ENCODE measurements at places on chromosomes 16 and 17.

DNA sequence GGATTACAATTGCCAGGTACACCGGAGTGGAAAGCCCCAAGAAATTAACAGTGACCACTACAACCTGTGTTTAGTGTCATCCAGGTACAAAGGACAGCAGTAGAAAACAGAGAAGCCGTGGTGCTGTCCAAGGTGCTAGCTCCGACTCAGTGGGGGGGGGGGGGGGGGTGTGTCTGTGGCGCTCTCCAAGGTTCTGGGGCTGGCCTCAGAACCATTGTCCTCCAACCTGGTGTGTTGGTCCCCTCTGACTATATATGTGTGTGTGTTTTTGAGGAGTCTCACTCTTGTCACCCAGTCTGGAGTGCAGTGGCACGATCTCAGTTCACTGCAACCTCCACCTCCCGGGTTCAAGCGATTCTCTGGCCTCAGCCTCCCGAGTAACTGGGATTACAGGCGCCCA, 5.8 kb upstream of the ZNF23 start:
- peak; percentile 39 for DNase-seq

DNA sequence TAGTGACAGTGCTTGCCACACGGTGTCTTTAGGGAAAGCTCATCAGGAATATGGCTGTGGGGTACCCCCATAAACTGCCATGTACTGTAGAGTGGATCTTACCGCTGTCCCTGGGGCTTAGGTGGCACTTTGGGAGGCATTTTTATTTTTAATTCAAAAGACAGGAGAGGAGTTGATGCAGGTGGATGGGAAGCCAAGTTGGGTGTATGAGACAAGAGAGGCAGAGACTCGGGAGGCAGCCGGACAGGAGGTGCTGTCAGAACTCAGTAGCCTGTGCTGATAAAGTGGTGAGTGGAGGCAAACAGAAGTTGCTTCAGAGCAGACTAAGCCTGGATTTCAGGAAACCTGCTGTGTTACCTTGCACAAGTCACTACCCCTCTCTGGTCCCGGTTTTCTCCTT, 185.9 kb downstream of the TMEM132E start:
- no peak for DNase-seq

GRCh38 chr16:73057291-73058210, 9.6 kb upstream of the ZFHX3 start:
- peak; percentile 44 for DNase-seq

- no peak for DNase-seq
Observed at GRCh38 chr17:13228225-13228624, 210.4 kb upstream of the ELAC2 start.

- no peak for DNase-seq
Observed at GRCh38 chr16:88065747-88066142, 114.5 kb downstream of the BANP start.

DNA sequence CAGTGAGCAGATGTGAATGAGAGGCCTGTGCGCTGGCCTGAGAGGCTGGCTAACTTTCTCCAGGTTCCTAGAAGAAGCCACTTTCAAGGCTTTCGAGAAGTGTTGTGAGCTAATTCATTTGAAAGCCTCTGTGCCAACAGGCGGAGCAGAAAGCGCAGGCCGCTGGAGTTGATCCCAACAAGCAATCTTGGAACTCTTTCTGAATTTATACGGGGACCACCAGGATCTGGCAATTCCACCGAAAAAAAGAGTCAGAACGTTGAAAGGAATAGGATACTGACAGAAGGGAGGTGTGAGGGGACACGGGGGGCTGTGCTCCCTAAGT, 71.3 kb upstream of the METRNL start:
- no peak for DNase-seq

GRCh38 chr17:602436-602835, 112.2 kb downstream of the VPS53 start:
- DNase-seq = no peak

GRCh38 chr17:47674499-47674898, 19.5 kb upstream of the TBKBP1 start:
- DNase-seq = no peak

GRCh38 chr16:68732042-68732680, 4.9 kb upstream of the CDH1 start:
- no peak for DNase-seq

DNA sequence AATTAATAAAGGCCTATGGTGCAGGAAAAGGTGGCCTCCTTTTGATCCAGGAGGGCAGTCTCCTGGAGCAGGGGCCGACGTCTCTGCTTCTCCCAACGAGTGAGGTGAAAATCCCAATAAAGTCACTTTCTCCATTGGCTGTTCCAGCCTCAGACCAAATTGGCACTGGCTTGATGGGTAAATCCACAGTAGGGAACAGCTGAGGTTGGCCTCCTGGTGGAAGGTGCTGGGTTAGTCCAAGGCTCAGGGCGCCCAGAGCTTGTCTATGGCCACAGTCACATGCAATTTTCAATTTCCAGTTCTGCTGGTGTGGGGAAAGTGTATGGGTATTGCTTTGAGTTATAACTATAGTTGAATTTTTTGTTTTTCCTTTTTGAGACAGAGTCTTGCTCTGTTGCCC, 79.0 kb downstream of the NETO2 start:
- DNase-seq = no peak

DNA sequence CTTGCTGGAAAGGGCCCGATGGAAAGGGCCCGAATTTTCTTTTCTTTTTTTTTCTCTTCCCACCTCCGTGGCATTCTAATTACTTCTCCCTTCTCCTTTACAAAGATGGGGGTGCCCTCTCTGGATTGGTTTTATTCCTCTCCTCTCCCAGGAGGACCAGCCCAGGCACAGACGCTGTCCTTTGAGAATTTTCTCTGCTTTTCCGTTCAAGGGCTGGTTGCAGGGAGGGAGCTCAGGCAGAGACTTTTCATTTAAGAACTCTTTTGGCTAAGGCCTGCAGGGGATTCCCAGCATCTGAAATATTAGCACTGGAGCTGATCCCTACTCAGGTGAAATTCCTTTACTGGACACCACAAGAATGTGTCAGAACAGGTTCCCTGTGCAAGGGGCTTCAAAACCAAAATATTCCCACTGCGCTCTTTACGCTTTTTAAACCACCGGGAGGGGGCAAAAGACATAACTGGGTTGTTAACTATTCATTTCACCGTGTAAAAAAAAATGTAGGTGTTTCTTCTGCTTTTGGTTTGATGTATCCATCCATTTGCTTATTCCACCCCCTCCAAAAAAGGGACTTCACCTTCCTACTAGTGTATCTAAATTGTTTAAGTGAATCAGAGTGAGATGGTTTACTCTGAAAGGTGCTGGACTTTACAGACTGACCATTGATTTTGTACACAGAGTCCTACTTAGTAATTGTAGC, 1.4 kb downstream of the NFAT5 start:
- no peak for DNase-seq

GRCh38 chr17:67633751-67634211, 84.0 kb upstream of the NOL11 start:
- DNase-seq = no peak

- DNase-seq = peak; percentile 91
Observed at GRCh38 chr17:10127819-10128425, 70.5 kb downstream of the GAS7 start.

DNA sequence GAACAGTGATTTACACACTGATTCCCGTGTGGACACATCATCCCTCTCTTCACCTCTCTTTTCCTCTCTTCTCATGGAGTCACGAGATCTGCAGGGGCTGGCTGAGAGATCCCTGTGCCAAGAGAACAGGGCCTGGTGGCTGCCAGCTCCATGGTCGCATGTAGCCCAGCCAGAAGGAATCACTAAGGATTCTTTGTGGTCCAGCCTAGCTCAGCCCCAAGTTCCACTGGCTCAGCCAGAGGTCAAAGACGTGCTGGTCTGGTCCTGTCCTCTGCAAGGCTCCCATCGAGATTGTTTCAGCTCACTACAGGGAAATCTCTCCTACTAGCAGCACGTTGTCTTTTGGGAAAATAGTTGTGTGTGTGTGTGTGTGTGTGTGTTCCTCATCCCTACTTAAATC, 66.4 kb downstream of the NDEL1 start:
- DNase-seq = no peak

DNA sequence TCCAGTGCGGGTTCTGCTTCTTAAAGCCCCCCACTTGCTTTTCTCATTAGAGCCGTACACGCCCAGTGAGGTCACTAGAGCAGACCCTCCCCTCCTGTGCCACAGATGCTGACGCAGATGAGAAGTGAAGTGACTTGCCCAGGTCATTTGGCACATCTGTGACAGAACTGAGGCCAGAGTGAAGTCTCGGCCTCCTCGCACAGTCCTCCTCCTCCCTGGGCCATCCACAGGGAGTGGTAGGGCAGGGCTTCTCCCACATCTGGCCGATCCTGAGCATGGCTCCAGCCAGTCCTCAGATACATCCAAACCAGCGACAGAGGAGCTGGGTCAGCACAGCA, 15.3 kb upstream of the TBX2 start:
- DNase-seq = no peak

DNA sequence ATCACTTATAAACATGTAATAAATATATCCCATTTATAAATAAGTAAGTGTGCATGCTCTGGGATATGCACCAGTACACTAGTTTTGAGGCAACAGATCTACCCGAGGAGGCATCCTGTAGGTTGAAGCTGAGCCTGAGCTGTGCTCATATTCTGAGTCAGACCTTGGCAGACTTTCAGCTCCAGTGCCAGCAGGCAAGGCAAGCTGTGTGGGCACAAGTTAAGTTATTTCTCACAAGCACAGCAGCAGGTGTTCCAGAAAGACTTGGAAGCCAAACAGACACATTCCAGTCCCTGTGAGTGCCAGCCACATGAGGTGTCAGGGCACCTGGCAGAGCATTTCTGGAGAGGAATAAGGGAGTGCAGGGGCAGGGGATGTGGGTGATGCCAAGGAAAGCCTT, 1.3 kb upstream of the CLEC19A start:
- no peak for DNase-seq

DNA sequence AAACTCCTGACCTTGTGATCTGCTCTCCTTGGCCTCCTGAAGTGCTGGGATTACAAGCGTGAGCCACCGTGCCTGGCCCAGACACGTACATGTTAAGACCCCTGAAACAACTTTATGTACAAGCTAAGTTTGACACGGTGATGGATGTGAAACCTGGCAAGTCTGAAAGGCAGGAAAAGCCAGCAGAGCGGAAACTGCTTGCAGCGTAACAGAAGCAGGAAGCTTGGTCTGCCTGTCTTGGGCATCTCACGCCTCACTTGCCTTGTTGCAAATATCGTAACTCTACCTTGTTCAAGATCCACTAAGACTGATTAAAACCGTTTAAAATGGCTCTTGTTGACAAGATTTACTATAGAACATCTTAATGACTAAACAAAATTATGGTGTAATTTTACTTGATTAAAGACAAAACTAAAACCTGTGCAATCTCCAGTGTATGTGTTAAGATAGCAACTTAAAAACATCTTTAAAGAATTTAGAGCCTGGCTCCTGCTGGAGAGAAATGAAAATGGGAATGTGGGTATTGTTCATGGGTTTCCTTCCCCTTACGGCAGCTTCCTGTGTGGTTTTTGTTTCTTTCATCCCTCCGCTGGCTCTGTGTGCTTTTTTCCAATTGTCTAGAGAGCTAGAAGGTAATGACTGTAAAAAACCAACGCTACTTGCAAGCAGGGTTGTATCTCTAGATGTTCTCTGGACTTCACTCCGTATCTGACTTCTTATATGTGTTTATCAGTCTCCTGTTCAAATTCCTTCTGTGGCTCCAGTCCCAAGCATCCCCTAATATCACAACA, 477.6 kb downstream of the XYLT1 start:
- no peak for DNase-seq

GRCh38 chr16:14405611-14406537, 224.2 kb downstream of the PARN start:
- DNase-seq = no peak

DNA sequence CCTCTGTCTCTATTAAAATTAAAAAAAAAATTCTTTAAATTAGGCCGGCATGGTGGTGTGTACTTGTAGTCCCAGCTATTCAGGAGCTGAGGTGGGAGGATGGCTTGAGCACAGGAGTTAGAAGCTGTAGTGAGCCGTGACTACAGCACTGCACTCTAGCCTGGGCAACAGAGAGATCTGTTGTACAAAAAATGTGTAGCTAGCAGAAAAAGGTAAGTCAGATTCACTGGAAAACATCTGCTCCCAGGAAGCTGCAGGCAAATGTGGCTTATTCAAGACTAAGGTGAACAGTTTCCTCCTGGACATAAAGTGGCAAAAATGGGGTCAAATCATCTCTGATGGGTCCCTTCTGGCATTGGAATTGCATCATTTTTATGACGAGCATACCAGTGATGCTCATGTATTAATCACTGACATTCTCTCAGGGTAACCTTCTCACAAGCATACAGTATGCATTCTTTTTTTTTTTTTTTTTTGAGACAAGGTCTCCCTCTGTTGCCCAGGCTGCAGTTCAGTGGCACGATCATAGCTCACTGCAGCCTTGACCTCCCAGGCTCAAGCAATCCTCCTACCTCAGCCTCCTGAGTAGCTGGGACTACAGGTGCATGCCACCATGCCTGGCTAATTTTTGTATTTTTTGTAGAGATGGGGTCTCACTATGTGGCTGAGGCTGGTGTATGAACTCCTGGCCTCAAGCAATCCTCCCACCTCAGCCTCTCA, 48.7 kb downstream of the CPPED1 start:
- peak; percentile 31 for DNase-seq

- peak; percentile 31 for DNase-seq
Observed at GRCh38 chr17:46732754-46733398, 85.6 kb downstream of the WNT3 start.

GRCh38 chr17:18069101-18069500, 18.6 kb upstream of the DRG2 start:
- no peak for DNase-seq

GRCh38 chr16:81720973-81721906, 57.9 kb upstream of the PLCG2 start:
- no peak for DNase-seq

DNA sequence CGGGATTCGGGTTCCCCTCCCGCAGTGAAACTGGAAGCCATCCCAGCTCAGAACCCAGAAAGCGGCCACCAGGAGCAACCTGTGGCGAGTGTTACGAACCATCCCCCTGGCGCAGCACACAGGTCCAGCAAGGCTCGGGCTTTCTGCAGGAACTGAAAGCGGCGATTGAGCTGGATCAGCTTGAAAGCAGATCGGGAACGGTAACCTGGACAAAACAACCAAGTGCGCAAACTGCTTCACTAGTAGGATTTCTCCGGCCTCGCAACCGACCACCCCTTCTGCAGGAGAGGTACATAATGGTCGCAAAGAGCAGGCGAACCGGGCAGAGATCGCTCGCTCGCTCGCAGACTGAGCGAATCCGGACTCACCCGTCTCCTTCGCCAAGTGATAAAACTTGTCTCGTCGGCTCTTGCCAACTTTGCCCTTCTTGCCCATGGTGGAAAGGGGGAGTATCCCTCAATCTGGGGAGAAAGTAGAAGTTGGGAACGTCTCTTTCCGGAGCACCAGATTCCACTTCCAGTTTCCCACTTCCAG, 696 bp upstream of the PSMC5 start:
- no peak for DNase-seq
